ENCODE measurements at places on chromosomes 1 and 21. TPM values are rescaled to one million over a fixed set of nuclear protein-coding genes. Genes with fewer than 3 reads are reported as not detected.

HFM1 gene
- total RNA-seq, result 0.10 TPM

GRCh38 chr1:154419620-154420571 is 14.8 kb downstream of the IL6R start:
- peak; percentile 64 for DNase-seq
- peak overlapping the region; percentile 64 for H3K4me3 ChIP-seq
- H3K36me3 ChIP-seq, result peaks cover 2% of the 10 kb centered on the region
- no peaks in the 10 kb centered on the region for H3K27me3 ChIP-seq

DNA sequence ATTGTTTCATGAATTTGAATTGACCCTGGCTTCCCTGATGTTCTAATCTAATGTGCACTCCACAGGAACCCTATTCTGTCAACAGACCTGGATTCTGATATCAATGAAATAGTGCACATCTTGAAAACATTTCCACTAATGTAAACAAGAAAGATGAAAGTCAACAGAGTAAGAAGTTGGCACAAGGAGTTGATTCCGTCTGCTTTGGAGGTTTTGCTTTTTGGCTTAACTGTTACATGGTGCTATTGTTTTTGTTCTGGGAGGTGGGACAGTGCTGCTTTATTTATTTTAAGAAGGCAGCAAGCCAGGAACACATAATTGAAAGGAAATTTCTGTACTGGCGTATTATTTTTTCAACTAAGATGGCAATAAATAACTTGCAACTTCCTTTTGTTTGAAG is 73.3 kb downstream of the LEPR start:
- H3K4me1 ChIP-seq, result no peaks in the 10 kb centered on the region
- no peak for DNase-seq
- H3K27me3 ChIP-seq, result no peaks in the 10 kb centered on the region
- no peaks in the 10 kb centered on the region for H3K36me3 ChIP-seq
- H3K27ac ChIP-seq, result no peak overlapping the region
- H3K4me3 ChIP-seq, result no peak overlapping the region

ABCA4 gene
- total RNA-seq, result not detected

DNA sequence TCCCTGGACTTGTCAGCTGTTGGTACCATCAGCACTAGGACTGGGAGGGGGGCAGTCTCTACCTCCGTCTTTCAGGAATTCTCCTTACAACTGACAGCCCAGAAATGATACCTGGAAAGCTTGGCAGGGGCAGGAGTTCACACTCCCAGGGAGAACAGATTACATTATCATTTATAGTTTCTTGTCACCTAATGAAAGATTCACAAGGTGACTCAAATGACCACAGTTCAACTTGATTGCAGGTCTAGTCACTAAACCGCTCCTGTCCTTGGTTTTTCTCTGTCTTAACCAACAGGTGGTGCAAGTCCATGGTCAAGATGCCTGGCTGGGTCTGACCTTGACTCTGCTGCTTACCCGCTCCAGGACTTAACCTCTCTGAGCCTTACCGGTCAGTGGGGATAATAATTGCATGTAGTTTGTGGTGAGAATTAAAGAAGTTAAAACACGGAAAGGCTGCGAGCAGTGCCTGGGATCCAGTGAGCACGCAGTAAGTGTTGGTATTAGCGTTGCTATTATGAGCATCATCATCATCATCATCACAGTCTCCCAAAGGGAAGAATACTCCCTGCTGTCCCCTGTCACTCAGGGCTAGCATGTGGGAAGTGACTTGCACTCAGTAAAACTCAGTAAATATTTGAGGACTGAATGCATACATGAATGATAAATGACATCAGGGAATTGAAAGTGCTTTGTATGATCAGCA is 125.3 kb upstream of the CD34 start:
- H3K36me3 ChIP-seq, result no peaks in the 10 kb centered on the region
- H3K4me3 ChIP-seq, result no peak overlapping the region
- no peaks in the 10 kb centered on the region for H3K27me3 ChIP-seq

NUF2 gene
- 43.5 TPM for total RNA-seq

CEP85 gene
- 29.6 TPM for total RNA-seq

DNA sequence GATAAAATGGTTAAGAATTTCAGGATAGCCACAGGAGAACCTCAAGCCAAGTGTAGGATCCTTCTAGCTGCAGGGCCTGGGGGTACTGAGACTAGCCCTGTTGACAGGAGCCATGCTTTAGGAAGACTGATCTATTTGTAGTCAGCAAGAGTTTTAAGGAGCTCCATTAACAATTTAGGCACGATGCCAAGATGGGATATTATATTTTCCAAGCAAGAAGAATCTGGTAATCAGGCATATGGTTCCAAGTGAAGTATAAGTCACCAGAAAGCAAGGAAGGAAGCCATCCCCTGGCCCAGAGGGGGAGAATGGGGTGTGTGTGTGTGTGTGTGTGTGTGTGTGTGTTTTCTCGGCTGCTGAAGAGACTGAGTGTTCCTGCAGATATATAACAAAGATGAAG is 7.0 kb downstream of the IFNAR2 start:
- H3K27ac ChIP-seq, result peak overlapping the region; percentile 90
- peaks cover 50% of the 10 kb centered on the region for H3K36me3 ChIP-seq
- no peak overlapping the region for H3K4me3 ChIP-seq
- DNase-seq, result no peak

DNA sequence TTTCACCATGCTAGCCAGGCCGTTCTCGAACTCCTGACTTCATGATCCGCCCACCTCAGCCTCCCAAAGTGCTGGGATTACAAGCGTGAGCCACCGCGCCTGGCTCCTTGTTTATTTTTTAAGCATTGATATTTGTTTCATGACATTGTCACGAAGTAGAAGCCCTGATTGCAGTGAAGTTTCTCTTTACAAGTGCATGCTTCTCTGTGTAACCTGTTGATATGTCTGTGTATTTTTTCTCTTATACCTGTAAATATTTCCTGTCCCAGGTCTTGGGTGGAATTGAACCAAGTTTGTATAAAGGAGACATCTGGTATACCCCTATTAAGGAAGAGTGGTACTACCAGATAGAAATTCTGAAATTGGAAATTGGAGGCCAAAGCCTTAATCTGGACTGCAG is 73.5 kb upstream of the FAM3B start:
- H3K27me3 ChIP-seq, result peaks cover 7% of the 10 kb centered on the region
- DNase-seq, result no peak
- no peaks in the 10 kb centered on the region for H3K4me1 ChIP-seq
- no peaks in the 10 kb centered on the region for H3K36me3 ChIP-seq

- H3K4me3 ChIP-seq, result no peak overlapping the region
- peaks cover 14% of the 10 kb centered on the region for H3K36me3 ChIP-seq
- no peak overlapping the region for H3K27ac ChIP-seq
- H3K27me3 ChIP-seq, result no peaks in the 10 kb centered on the region
Observed at GRCh38 chr1:78088015-78088414, 42.2 kb downstream of the GIPC2 start.

Data from activated naive CD8-positive, alpha-beta T cell treated with anti-CD3 and anti-CD28 coated beads for 36 hours (primary cell).